ENCODE measurements at places on chromosomes 2 and 18. TPM values are rescaled to one million over a fixed set of nuclear protein-coding genes. Genes with fewer than 3 reads are reported as not detected.

The PLA2R1 gene
- total RNA-seq = 5.0 TPM

The KCNJ3 gene
- total RNA-seq = 0.71 TPM

The UBXN4 gene
- 94.0 TPM for total RNA-seq

The NFATC1 gene
- 28.1 TPM for total RNA-seq

DNA sequence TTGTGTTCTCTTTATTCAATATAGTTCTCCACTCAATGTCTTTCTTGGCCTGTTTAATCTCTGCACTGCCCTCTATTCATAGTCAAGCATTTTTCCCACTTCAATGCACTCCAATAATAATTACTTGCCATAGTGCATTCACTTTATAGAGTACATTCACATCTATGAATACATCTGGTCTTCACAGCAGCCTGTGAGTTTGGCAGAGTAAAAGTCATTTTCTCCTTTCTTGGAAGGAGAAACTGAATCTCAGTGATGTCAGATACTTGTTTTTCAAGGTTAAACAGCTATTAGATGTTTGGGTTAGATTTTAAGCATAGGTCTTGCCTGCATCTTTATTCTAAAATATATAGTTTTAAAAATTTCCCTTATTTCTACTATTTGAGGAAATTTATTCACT, 373.2 kb downstream of the TRIB2 start:
- DNase-seq = no peak
- H3K4me1 ChIP-seq = peaks cover 4% of the 10 kb centered on the region
- no peak overlapping the region for H3K27ac ChIP-seq
- H3K4me3 ChIP-seq = no peak overlapping the region

DNA sequence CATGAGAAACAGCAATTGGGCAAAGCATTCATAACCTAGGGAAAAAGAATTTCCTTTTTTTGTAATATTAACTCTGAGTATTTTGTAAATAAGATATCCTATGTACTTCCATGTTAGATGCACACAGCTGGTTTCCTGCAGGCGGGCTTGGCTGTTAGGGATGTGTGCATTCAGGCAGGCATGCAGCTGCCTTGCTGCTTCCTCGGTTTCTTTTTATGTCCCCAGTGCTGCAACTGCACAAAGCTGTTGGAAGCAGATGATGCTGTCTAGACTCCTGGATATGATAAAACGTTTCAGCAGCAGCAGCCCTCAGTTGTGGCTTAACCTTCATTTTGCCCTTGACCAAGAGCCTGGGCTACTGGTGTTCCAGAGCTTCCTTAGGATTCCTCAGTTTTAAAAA, 89.4 kb upstream of the EML6 start:
- H3K4me3 ChIP-seq = no peak overlapping the region
- peak overlapping the region; percentile 40 for H3K27ac ChIP-seq
- peaks cover 41% of the 10 kb centered on the region for H3K4me1 ChIP-seq
- DNase-seq = no peak

DNA sequence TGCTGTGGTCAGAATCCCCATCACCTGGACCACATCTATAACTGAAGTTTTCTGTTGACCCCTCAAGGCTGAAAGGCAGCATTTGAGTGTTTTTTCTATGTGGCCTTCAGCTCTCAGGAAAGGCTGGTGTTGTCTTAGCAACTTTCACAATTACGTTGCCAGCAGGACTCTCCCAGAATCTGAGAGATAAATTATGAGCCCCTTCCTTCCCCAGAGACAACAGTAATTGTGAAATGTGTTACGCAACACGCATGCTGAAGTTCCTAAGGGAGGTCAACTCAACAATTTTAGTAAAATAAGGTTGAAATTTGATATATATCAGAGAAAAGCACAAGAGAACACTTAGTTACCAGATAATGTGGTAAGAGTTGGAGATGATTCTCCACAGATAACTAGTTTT, 216.5 kb upstream of the SLC8A1 start:
- no peak overlapping the region for H3K27ac ChIP-seq
- DNase-seq = peak; percentile 22
- H3K36me3 ChIP-seq = no peaks in the 10 kb centered on the region
- no peaks in the 10 kb centered on the region for H3K4me1 ChIP-seq
- H3K4me3 ChIP-seq = no peak overlapping the region
- no peaks in the 10 kb centered on the region for H3K27me3 ChIP-seq

DNA sequence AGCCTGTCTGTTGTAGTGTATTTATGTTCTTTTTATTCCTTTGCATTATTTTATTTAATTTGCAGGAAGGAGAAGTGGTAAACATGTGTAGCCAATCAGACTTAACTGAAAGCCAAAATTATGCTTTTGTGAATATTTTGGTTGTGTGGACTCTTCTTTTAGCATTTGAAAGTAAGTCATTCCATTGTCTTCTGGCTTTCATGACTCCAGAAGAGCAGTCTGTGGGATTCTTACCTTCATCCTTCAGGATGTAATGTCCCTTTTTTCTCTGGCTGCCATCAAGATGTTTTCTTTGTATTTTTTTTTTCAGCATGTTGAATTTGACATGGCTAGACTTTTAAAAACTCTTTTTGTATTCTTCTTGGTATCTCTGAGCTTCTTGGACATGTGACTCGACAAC, 895.2 kb upstream of the ZEB2 start:
- H3K36me3 ChIP-seq = no peaks in the 10 kb centered on the region
- no peaks in the 10 kb centered on the region for H3K27me3 ChIP-seq
- no peak for DNase-seq
- no peak overlapping the region for H3K4me3 ChIP-seq
- H3K4me1 ChIP-seq = no peaks in the 10 kb centered on the region

DNA sequence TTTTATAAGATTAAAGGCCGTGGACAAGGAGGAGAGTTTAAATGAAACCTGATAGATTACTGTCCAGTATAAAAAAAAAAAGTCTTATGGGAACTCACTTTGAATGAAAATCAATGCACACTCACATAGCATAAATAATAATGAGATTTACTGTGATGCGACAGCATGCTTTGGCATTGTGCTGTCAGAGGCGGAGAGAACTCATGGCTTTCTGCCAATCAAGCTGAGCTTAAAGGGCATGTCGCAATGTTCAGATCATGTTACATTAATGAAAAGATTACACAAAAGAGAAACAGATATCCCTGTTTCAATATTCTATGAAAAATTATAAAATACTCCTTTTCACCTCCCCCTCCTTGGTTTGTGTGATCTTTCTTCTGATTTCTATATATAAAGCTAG, 310.8 kb downstream of the ERBB4 start:
- no peak overlapping the region for H3K27ac ChIP-seq
- no peaks in the 10 kb centered on the region for H3K4me1 ChIP-seq
- H3K36me3 ChIP-seq = no peaks in the 10 kb centered on the region
- no peaks in the 10 kb centered on the region for H3K27me3 ChIP-seq

- no peaks in the 10 kb centered on the region for H3K4me1 ChIP-seq
- no peaks in the 10 kb centered on the region for H3K36me3 ChIP-seq
- H3K4me3 ChIP-seq = no peak overlapping the region
- no peak for DNase-seq
Observed at GRCh38 chr2:149808556-149808955, 221.0 kb upstream of the MMADHC start.

GRCh38 chr2:69046221-69046662, 33.3 kb downstream of the ANTXR1 start:
- no peak overlapping the region for H3K4me3 ChIP-seq
- no peak overlapping the region for H3K27ac ChIP-seq
- no peaks in the 10 kb centered on the region for H3K36me3 ChIP-seq
- no peak for DNase-seq

DNA sequence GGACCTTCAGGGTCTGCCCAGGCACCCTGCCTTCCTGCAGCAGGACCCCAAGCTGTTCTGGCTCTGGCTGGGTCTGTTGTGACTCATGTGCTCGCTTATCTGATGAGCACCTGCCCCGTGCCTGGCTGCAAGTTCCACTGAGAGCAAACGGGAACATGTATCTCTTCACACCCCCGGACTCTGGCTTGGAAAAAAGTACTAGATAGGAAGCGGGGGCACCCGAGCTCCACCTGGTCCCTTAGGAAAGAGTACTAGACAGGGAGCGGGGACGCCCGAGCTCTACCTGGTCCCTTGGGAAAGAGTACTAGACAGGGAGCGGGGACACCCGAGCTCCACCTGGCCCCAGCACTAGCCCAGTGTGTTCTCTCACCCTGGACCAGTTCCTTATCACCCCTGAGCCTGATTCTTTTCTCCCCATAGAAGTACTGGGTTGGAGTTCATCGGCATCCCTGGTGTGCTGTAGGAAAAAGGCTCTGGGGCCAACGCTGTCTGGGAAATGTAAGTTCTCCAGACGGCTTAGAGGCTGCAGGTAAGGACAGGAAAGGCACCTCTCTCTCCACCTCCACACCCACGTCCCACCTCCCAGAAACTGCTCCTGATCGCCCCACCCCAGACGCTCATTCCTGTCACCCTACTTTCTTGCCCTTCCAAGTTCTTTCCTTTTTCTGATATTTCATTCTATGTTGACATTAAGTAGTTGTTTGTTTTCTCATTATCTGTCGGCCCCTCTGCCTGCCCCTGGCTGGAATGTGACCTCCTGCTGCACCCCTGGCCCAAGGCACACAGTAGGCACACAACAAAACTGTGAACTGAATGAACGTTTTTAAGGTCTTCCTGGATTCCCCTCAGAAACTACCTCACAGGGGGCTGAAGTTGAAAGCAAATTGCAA, 40.2 kb downstream of the HDAC4 start:
- no peaks in the 10 kb centered on the region for H3K27me3 ChIP-seq
- no peak for DNase-seq
- no peaks in the 10 kb centered on the region for H3K36me3 ChIP-seq

DNA sequence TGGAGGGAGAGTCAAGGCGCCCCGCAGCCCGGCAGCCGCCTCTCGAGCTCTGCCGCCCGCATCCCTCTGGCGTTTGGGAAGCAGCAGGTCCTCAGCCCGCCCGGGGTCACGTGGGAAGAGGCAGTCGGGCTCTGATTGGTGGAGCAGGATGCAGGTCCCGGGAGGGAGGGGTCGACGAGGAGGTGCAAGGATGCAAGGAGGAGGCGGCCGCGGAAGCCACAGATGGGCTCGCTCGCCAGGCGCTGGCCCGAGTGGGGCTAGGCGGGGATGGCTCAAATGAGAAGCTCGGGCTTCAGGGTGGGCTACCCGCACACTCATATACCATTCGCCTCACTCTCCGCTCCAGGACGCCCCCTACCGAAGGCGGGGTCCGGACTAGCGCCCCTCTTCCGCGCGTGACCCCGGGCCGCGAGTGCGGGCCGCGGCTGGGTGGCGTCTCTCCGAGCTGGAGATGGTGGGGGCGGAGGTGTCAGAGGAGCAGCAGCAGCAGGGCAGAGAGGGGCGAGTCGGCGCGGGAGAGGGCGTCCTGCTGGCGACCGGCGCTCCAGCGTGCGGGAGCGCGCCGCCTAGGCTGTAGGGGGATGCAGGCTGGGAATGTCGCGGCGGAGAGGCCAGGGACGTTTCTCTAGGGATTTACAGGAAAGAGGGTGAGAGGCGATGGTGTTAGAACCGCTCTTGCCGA, at the start of gene TMEFF2:
Gene TMEFF2 (minus strand): TSS at position 68 of the 682 bp plus-strand sequence. CDS start 409 bp downstream, outside the sequence.
- H3K4me1 ChIP-seq = no peaks in the 10 kb centered on the region
- DNase-seq = peak; percentile 93

DNA sequence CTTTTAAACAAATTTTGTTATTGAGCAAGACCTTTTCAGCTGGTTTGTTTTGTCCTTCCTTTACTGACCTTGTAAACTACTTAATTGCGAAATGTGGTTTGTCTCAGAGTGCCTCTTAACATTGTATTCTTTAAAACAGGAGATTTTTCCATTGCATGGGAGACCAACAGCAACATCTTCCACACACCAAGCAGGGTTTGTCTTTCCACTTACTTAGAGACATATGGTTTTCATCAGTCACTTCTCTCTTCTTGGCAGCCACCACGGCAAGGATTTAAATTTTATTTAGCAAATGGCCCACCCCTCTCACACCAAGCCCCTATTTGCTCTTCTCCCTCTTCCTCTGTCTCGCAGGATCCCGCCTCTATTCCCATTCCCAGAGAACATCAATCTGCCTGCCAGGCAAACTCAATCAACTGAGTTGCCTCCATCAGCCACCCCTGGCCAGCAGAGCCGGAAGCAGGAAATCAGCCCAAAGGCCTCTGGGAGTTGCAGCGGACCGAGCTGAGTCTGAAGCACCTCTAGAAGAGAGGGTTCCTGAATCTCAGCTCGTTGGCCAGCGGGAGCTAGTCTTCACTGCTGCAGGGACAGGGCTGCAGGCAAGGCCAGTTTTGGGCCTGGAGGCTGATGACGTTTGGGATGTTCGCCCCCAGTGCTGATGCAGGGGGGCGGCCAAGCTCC, 11.3 kb upstream of the CIB4 start:
- peaks cover 4% of the 10 kb centered on the region for H3K4me1 ChIP-seq
- H3K27ac ChIP-seq = no peak overlapping the region
- no peaks in the 10 kb centered on the region for H3K27me3 ChIP-seq
- DNase-seq = peak; percentile 17
- no peaks in the 10 kb centered on the region for H3K36me3 ChIP-seq
- no peak overlapping the region for H3K4me3 ChIP-seq

DNA sequence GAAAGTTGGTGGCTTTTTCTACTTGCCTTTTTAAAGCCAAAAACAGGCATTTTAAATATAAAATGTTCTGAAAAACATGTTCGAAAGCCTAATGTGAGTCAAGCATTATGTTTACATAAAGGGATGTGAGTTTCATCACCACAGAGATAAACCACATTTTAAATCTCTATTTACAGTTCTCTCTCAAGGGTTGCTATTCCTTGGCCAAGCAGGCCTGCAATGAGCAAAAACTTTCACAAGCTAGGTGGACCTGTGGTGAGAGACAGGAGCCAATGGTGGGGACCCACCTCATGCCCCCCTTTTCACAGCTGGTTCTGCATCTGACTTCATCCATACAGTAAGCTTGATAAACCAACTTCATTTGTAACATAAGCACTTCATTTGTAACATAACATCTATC, 65.1 kb downstream of the CUL3 start:
- no peak overlapping the region for H3K4me3 ChIP-seq
- no peaks in the 10 kb centered on the region for H3K27me3 ChIP-seq
- no peaks in the 10 kb centered on the region for H3K4me1 ChIP-seq
- no peak for DNase-seq

DNA sequence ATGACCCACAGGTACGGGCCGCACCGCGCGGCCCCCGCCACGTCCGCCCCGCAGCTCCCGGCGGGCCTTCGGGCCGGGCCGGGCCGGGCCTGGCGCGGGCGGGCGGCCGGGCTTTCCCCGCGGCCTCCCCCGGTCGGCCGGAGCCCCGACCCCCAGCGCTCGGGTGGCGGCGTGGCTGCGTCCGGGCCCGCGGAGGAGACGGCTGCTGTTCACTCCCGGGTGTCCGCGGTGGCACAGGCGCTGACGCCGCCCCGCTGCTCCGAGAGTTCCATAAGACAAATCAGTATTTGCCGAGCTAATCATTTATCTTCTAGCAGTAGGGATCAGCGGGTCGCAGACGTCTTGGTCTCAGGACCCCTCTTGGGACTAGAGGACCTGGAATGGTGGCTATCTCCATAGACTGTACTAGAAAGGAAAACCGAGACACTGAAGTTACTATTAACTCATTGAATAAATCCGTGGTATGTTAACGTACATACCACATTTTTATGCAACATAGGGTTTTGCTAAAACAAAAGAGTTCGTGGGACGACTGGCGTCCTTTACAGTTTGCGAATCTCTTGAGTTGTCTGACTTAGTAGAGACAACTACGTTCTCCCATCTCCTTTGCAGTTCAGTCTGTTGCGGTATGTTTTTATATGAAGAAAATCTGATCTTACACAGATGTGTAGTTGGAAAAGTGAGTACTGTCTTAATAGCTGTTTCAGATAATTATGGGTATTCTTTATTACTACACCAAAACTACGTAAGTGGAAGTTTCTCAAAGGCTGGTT, 500 bp downstream of the LIMS1 start:
- peak overlapping the region; percentile 53 for H3K4me3 ChIP-seq
- H3K4me1 ChIP-seq = peaks cover 3% of the 10 kb centered on the region
- H3K27me3 ChIP-seq = no peaks in the 10 kb centered on the region

GRCh38 chr2:177604271-177605065, 211.9 kb downstream of the AGPS start:
- H3K4me1 ChIP-seq = peaks cover 17% of the 10 kb centered on the region
- no peak overlapping the region for H3K4me3 ChIP-seq
- no peaks in the 10 kb centered on the region for H3K36me3 ChIP-seq
- DNase-seq = peak; percentile 36
- no peaks in the 10 kb centered on the region for H3K27me3 ChIP-seq

Data from testis (tissue), 5 donors.